Activated T-cell treated with anti-CD3 and anti-CD28 coated beads, Interleukin-2, amount 50 U/mL, for 1 hour (primary cell): ENCODE measurements at places on chromosomes 12 and 14.

DNA sequence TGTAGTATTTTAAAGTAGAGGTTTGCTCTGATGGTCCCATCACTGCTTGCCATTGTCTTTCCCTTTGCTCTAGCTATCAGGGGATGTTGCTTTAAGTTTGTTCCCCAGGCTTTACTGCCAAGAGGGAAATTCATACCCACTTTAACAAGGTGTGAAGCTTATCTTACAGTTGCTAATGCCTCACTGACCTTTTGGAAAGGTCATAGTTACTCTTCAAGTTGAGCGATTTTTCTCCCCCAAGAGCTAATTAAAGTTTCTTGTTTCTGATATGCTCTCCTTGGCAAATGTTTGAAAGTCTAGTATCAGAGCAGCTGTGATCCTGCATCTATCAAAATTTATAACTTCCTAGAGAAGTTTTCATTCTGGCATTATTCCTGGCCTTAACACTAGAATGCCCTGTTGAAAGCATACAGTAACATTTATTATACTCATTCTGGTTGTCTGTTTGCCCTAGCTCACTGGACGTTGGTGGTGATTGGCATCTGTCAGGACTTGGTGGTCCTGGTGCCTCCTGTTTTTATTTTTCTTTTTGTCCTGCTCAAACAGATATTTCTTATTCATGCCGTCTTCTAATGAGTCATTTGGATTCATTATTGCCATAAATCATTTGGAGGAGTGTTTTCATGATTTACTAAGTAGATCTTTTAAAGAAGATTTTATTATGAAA, 8.1 kb downstream of the ATP2A2 start:
- no peak for DNase-seq

DNA sequence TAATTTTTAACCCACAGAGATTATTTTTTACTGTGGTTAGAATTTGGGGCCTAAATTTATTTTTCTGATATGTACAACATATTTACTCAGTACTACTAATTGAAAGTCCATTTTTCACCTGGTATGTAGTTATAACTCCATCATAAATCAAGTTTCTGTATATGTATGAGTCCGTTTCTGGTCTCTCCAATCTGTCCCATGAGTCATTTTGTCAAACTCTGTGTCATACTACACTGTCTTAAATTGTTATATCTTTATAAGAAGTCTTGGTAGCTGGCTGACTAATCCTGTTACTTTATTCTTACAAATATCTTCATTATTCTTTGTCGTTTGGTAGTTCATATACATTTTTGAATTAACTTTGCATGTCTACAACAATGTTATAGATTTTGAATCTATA, 344.0 kb downstream of the PDZRN4 start:
- no peak for DNase-seq

DNA sequence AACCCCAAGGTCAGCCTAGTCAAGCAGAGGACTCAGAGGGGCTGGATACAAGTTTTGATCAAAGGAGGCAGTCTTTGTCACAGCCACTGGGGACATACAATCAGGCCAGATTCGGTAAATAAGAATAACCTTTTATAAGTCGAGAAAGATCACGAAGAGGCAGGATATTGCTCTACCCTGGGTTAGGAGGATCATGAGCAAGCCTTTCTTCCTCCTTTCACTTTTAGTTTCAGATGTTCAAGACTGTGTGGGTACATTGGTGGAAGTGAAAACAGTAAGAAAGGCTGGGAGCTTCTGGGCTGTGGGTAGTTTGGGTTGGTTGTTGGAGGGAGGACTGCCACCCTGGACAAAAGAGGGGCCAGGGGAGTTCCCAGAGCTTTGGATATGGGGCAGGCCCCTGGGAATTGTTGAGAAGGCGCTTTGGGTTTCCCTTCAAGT, 127.7 kb downstream of the SNAPC1 start:
- no peak for DNase-seq

DNA sequence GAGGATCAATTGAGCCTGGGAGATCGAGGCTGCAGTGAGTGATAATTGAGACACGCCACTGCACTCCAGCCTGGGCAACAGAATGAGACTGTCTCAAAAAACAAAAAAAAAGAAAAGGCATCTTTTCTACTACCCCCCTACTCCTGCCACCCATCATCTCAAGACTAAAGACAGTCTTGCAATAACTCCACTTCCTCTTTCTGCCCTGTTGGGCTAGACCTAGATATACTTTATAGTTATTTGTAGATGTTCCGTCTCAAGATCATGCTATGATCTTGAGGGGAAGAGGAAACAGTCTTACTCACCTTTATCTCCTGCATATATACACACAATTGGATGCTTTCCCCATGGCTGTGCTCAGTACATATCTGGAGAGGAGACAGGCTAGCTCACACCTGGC, 12.1 kb upstream of the ESPL1 start:
- no peak for DNase-seq

DNA sequence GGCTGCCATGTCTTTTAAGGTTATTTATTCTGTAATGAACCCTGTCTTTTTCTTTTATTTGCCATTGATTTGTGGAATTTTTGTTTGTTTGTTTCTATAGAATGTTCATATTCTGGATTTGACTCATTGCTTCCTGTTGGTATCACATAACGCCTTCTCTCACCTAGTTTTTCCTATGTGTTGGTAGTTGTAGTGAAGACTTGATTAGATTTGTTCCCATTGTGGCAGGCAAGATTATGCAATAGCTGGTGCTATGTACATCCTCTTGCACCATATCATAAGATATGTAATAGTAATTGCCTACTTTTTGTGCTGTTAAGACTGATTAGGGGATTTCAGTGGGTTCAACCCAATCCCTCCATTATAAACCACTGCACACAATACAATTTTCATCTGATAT, 3.9 kb upstream of the KRT6B start:
- DNase-seq: no peak

GRCh38 chr12:9648701-9649531, 20.6 kb upstream of the CLEC2D start:
- no peak for DNase-seq

DNA sequence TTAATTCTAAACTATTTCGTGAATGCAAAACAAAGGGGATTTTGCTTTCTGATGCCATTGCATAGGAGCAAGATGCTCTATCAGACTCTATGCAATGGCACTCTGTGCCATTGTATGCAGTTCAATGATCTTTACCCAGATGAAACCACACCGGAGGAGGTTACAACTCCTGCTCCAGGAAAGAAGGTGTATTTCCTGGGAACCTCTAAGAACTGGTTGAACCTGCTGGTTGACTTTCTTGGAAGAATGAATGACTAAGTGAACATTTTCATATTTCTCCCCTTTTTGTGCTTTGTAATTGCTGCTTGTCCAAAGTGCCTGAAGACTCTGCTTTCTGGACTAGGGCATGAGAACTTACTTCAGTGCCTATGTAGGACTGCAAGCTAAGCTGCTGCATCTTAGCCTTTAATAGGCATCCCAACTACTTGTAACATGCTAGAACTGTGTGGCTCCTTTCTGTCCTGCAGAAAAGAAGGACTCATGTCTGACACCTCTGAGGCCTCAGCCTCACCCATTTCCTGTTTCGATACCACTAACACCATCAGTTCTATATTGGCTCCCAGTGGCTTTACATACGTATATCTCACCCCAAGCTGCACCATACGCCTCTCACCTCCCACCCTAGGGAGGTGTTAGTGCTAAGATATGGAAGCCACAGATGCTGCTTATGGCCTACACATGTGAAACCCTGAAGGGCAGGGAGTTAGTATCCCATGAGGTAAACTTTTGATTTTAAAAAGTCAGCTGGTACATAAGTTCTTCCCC, 193.5 kb upstream of the CNOT2 start:
- no peak for DNase-seq

DNA sequence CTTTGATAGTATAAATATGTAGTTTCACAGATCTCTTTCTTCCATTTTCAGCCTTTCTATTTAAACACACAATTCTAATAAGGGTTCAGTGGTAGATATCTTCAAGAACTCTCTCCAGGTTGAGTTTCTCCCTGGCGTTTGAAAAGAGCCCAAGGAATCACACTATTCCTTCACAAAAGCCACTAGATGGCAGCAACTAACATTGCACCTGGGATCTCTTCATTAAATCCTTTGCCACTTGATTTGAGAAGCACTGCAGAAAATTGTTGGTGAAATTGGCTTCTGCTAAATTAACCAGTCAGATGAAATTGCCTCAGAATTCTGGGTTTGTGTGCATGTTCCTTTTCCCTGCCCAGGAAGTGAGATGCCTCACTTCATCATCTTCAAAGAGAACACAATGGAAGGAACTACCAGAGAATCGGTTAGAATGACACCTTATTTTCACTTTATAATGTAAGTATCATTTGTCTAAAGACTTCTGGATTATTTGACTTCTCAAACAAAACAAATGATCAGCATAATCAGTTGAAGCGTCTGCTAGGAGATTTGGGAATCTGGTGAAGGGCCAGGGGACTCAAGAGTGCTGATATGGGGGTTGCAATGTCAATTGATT, 6.8 kb downstream of the CCDC198 start:
- DNase-seq: no peak

DNA sequence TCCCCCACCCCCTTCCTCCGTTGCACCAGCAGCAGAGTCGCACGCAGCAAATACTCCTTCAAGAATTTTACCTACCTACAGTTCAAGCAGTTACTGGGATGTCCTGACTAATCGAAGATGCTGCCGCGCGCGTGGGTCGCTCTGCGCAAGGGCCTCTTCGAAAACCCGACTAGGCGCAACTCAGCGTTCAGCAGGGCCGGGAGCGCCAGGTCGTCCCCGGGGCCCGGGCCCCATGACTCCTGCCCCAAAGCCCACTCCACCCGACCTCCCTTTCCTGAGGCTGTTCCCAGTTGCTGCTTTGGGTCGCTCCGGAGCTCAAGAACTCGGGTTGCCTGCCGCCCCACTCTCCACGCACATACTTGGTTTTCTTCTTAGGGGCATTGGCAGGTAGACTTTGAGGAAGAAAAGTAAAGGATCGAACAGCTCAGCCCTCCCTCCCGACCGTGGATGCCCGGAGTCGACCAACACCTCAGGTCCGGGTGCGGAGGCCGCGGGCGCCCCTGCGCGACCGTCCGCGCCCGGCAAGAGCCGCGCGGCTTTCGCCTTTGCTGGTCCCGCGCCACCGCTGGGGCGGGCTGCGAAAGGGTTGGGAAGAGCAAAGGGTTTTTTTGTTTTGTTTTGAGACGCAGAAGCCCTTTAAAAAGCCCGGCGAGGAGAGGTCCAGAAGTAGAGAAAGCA, 1.9 kb downstream of the BMP4 start:
- DNase-seq: no peak

GRCh38 chr12:120013659-120014380, 24.8 kb downstream of the BICDL1 start:
- DNase-seq: peak; percentile 63

GRCh38 chr14:105857220-105857825, 330.9 kb downstream of the TMEM121 start:
- peak; percentile 23 for DNase-seq

GRCh38 chr14:91070572-91070971, 10.1 kb upstream of the RPS6KA5 start:
- no peak for DNase-seq

DNA sequence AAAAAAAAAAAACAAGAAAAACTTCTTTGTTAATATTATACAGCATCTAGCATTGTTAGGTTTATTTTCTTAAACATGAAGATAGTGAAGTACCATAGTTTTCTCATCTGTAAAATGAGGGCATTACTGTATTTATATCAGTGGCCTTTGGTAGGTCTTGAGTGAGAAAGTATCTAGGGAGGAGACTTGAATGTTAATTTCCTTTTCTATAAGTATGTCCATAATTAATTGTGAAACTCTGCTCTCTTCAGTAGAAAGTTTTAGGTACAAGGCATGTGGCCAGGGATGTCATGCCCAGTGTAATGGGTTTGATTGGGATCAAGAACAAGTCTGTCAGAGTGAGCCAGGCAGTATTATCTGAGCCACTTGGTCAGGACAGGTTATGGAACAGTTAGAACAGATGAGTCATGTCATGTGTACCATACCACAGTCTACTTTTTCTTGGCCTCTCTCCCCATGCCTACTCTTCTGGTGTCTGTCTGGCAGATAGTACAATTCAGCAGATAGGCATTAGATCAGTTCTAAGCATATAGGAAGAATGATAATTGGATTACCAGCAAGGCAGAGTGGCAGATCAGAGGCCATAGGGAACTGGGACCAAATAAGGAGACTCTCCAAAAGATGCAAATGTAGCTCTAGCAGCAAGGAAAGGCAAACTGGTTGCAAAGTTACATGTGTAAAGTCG, 30.4 kb downstream of the FBXO34 start:
- DNase-seq: no peak

DNA sequence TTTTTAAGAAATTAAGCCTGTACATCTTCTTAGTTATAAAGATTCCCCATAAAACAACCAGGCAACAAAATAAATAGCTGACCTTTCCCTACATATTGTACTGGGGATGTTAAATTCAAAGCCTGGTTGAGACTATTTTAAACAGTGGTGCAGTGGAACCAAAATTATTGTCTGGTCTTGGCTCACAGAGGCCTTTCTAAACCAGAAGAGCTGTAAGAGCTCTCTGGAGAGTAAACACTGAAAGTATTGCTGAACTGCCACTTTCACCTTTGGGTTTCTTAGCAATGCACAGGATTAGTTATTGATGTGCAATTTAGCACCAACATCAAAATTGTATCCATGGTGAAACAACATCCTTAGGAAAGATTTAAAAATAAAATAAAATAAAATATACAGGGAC, 20.6 kb downstream of the RACGAP1 start:
- no peak for DNase-seq

GRCh38 chr12:110916295-110916875, 4.0 kb downstream of the MYL2 start:
- DNase-seq: no peak

GRCh38 chr14:54577977-54578376, 11.0 kb downstream of the SAMD4A start:
- no peak for DNase-seq
